Activated naive CD8-positive, alpha-beta T cell treated with anti-CD3 and anti-CD28 coated beads, Interleukin-2, amount 10 ng/mL, durations not matched to agents 7 days and 5 days (primary cell): ENCODE measurements at places on chromosomes 12 and 14. TPM values are rescaled to one million over a fixed set of nuclear protein-coding genes. Genes with fewer than 3 reads are reported as not detected.

The AQP6 gene
- not detected for total RNA-seq

The COPZ1 gene
- total RNA-seq, result 93.1 TPM

DNA sequence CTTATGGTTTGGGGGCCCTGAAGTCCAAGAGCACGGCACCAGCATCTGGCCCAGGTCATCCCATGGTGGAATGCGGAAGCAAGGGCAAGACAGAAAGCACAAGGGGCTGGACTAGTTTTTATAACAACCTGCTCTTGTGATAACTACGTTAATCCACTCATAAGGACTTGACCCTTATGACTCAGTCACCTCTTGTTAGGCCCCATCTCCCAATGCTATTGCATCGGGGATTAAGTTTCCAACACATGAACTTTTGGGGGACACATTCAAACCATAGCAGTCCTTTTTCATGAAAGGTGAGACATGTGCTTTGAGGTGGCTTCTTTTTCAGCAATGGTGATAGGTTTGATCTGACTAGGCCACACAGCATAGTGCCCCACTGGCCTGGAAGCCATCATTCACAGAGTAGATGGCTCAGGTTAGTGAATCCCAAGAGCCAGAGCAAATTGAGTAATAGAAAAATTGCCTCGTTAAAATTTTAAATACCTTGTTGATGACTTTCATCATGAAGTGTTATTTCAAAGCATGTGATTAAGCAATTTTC, 12.1 kb downstream of the FRMD6 start:
- no peak overlapping the region for H3K27ac ChIP-seq
- H3K36me3 ChIP-seq, result peaks cover 2% of the 10 kb centered on the region
- peaks cover 4% of the 10 kb centered on the region for H3K27me3 ChIP-seq

DNA sequence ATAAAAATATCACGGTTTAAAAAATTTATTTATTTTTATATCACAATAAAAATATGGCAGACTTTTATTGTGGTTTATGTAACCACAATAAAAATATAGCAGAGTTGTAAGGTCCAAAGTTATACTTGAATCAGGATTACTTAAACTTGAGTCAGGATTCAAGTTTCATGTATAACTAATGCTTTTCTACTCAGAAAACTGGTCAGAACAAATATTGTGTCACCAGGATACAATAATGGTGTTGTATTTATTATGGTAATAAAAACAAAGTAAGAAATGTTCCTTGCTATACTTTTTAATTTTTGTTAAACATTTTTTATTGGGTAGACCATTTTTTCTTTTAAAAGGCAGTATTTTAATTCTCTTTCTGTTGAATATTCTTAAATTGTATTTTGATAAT, 29.2 kb upstream of the EPS8 start:
- H3K4me3 ChIP-seq, result no peak overlapping the region
- H3K36me3 ChIP-seq, result no peaks in the 10 kb centered on the region
- DNase-seq, result no peak
- H3K4me1 ChIP-seq, result no peaks in the 10 kb centered on the region
- H3K27me3 ChIP-seq, result peaks cover 3% of the 10 kb centered on the region
- H3K27ac ChIP-seq, result no peak overlapping the region

- peaks cover 25% of the 10 kb centered on the region for H3K36me3 ChIP-seq
- no peak overlapping the region for H3K4me3 ChIP-seq
- peaks cover 26% of the 10 kb centered on the region for H3K4me1 ChIP-seq
- H3K27ac ChIP-seq, result no peak overlapping the region
These were observed 6.0 kb downstream of the DCTN2 start for GRCh38 chr12:57541001-57541400.

- H3K27me3 ChIP-seq, result no peaks in the 10 kb centered on the region
- no peak for DNase-seq
- H3K4me3 ChIP-seq, result no peak overlapping the region
- H3K4me1 ChIP-seq, result no peaks in the 10 kb centered on the region
- H3K36me3 ChIP-seq, result no peaks in the 10 kb centered on the region
These were observed 306.8 kb upstream of the LRFN5 start for GRCh38 chr14:41299924-41300323.

- H3K4me3 ChIP-seq, result no peak overlapping the region
- no peak overlapping the region for H3K27ac ChIP-seq
- no peaks in the 10 kb centered on the region for H3K27me3 ChIP-seq
These were observed 94.8 kb downstream of the POLR3B start for GRCh38 chr12:106452309-106452708.

DNA sequence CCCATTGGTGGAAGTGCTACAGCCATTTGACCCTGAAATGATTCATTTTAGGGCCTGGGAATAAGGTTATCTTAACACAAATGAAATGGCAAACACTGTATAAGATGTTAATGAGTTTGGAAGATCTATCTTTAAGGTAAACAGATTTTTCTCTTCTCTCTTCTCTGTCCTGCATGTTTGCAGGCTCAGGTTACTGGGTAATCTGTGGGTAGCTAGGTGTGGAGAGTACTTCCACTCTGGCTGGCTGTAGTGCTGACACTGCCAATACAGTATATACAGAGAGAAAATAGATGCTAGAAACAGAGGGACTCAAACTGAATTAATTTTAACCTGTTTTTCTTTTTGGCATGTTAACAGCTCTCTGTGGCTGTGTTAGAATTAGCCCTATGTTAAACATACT, 84.6 kb downstream of the SLC38A6 start:
- no peak overlapping the region for H3K4me3 ChIP-seq
- H3K27ac ChIP-seq, result no peak overlapping the region
- no peaks in the 10 kb centered on the region for H3K27me3 ChIP-seq
- no peaks in the 10 kb centered on the region for H3K4me1 ChIP-seq
